ENCODE measurements at places on chromosomes 1 and 21. TPM values are rescaled to one million over a fixed set of nuclear protein-coding genes. Genes with fewer than 3 reads are reported as not detected.

DNA sequence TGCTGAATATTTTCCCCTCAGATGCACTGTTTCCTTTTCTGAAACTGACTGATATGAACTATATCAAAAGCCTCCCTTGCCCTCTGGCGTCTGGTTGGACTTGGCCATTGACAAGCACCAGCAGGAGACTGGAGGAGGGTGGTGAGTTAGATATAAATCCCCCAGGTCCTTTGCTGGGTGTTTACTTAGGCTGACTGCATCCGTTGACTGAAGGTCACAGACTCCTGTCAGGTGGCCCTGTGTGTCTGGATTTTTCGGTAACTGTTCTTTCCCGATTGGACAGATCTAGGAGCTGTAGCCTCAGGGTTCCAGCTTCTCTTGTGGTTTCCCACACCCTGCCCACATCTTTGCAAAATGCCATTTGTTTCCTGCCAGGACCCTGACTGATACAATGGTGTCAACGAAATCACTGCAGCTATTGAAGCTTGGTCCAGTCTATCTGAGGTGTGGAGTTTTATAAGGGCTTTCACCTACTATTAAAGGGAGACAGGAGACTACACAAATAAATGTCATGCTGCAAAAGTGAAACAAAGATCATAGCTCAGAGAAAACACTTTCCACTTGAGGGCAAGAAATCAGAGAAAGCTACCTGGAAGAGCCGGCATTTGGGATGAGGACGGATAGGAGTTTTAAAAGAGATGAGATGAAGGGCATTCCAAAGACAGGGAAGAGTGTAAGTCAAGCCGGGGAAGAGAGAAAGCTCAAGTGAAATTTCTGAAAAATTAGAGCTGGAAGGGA lies 1.5 kb upstream of the MAGI3 start:
- DNase-seq: peak; percentile 45

- no peak for DNase-seq
Observed at GRCh38 chr1:64878931-64879611, 87.3 kb downstream of the JAK1 start.

DNA sequence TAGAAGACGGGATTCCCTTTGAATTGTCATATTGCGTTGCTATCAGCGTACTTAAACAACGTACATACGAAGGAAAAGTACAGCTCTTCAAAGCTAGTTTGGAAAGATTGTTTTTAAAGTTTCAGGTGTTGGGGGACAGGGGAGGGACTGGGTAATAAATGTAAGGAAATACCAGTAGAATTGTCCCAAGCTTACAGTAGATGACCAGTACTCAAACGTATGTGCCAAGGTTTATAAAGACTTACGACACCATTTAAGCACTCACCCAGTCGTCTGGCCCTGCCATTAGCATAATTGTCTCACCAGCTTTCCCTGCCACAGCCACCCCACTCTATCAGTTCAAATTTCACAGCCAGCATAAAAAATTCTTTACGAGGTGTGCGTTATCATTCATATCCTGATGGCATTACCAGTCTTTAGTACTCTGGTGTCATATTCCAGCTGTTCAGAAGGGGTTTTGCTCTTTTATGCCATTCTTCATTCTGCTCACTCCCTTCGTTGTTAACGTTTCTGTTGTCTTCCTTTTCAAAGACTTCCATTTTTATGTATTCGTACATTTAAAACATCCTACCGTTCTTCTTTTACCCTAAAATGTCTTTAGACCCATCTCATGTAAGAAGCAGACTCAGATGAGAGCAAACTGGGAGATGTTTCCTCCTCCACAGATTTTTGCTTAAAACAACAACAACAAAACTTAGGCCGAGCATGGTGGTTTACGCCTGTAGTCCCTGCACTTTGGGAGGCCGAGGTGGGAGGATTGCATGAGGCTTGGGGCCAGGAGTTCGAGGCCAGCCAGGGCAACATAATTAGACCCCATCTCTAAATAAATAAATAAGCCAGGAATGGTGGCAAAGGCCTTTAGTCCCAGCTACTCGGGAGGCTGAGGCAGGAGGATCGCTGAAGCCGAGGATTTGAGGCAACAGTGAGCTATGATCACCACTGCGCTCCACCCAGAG lies 1.0 kb upstream of the HP1BP3 start:
- DNase-seq: no peak

TNFSF4 gene
- total RNA-seq: 0.52 TPM

DNA sequence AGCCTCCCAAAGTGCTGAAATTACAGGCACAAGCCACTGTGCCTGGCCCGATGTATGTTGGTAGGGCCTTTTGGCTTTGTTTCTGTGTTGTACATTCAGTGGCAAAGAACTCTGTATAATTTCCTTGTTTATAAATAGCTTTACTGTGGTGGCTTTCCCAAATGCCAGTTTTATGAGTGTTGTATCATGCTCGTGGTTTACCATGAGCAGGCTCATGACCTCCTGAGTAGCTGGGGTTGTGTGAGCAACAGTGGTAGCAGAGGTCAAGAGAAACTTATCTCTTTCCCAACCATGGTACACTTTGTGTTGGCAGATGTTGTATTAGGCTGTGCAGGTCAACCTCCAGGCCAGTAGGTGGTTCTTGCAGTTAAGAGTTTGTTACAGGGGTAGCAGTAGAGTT lies 420.4 kb upstream of the BEND5 start:
- no peak for DNase-seq

SNX7 gene
- total RNA-seq: 25.0 TPM

DNA sequence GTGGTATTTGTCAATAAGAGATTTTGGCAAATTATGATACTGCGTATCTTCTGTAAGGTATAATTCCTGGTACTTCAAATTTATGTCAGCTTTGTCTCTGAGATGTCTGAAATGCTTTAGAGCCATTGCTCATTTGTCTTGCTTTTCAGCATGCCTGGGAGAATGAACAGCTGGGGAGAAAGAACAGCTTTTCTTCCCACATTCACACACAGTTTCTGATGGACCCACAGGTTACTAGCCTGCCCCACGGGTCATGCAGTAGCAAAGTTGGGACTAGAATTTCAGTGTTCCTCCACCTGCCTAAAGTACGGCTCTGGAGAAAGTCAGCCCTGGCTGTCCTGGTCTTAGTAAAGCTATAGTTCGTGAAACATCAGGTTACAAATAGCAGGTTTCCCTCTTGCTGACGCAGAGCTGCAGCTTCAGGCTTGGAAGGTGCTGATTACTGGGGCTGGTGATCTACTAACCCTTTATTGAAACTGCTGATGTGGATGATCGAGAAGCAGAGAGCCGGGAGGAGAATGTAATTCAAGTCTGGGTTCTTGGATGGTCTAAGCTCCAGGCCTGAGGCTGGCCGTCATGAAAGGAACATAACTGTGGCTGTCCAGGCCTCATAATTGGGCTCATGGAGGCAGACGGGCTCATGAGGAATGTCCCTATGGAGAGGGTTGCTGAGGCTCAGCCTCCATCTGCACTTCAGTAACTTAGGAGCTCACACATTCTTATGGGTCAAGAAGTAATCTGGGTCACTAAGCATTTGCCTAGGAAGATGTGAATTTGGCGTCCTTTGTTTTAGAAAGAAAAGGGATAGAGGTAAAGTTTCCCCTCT lies 12.4 kb downstream of the GALNT2 start:
- no peak for DNase-seq

GRCh38 chr1:56874689-56875088 lies 20.1 kb downstream of the C8A start:
- no peak for DNase-seq

GRCh38 chr1:177848577-177848976 lies 121.3 kb downstream of the SEC16B start:
- no peak for DNase-seq

NBPF6 gene
- total RNA-seq: not detected

DNA sequence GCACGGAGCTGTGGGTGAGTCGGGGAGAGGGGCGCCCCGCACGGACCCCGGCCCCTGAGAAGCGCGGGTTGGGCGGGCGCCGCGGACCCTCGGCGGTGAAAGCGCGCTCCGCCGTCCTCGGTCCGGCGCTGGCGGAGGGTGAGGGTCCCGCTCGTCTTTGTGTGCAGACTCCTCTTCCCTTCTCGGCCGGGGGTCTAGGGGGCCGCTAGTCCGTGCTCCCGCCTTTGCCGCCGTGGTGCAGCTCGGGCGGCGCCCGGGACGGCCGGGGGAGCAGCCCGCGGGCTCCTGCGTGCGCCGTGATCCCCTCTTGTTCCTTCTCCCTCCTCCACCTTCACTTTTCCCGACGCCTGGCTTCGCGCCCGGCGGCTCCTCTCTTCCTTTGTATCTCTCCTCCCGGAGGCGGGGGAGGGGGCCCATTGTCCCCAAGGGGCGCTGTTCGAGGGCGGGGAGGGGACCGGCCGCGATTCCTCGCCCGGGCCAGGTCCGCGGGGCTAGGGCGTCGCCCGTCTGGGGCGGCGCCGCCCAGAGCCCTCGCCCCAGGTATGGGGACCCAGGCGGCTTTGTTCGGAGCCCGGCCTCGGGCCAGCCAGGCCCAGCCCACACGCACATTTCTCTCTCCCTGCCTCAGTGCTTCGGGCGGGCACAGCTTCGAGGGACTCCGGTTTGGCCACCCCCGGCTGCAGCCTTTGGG lies 519 bp downstream of the FNBP1L start:
- no peak for DNase-seq

SH3D21 gene
- 9.5 TPM for total RNA-seq

DNA sequence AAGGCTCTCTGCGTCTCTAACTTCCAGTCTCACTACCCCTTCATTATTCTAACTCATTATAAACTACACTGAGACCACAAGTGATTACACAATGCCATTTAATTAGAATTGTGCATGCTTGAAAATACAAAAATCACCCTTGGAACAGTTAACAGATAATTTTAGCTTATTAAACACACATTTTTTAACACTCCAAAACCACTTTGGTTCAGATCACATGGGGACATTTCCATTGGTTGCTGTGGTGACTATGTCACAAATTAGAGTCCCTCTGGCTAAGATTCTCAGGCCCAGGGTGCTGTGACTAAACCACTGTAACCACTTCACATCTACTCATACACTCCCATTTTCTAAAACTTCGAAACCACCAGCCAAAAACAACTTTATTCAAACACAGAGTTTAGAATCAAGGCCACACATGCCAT lies 43.0 kb downstream of the JAK1 start:
- DNase-seq: no peak

GRCh38 chr1:201021630-201022492 lies 1.7 kb downstream of the KIF21B start:
- DNase-seq: no peak

DNA sequence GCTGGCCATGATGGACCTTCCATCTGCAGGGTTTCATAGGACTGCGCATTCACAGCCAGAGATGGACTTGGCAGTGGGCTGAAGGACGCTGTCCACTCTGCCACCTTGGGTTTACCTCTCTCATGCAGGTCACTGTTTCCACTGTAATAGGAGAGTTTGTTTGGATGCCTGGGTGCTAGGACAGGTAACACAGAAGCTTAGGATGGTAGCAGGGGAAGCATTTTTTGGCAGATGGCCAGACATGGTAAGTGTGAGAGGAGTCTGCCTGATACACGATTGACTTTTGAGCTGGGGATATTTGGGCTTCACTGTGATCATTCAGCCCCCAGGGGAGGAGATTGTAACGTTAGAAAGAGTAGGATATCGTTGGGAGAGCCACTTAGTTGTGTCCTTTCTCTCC lies 11.8 kb downstream of the PSEN2 start:
- DNase-seq: no peak

KCNJ9 gene
- not detected for total RNA-seq

HES5 gene
- 0.57 TPM for total RNA-seq

GRCh38 chr1:68093737-68094136 lies 43.3 kb upstream of the DIRAS3 start:
- no peak for DNase-seq

GRCh38 chr1:213998785-213999184 lies 11.0 kb downstream of the PROX1 start:
- no peak for DNase-seq

HSD3B2 gene
- total RNA-seq: not detected

GPR37L1 gene
- 0.10 TPM for total RNA-seq

FOXO6 gene
- total RNA-seq: 8.6 TPM

GRCh38 chr1:198232378-198232777 lies 75.6 kb downstream of the NEK7 start:
- DNase-seq: no peak

- no peak for DNase-seq
Observed at GRCh38 chr1:178310685-178311105, 186.1 kb downstream of the CLEC20A start.

- no peak for DNase-seq
Observed at GRCh38 chr1:46188295-46189030, 9.8 kb downstream of the POMGNT1 start.

GRCh38 chr1:46244656-46245371 lies 2.7 kb upstream of the RAD54L start:
- no peak for DNase-seq

ANKRD45 gene
- total RNA-seq: 0.47 TPM

FAM72D gene
- 0.49 TPM for total RNA-seq

DNA sequence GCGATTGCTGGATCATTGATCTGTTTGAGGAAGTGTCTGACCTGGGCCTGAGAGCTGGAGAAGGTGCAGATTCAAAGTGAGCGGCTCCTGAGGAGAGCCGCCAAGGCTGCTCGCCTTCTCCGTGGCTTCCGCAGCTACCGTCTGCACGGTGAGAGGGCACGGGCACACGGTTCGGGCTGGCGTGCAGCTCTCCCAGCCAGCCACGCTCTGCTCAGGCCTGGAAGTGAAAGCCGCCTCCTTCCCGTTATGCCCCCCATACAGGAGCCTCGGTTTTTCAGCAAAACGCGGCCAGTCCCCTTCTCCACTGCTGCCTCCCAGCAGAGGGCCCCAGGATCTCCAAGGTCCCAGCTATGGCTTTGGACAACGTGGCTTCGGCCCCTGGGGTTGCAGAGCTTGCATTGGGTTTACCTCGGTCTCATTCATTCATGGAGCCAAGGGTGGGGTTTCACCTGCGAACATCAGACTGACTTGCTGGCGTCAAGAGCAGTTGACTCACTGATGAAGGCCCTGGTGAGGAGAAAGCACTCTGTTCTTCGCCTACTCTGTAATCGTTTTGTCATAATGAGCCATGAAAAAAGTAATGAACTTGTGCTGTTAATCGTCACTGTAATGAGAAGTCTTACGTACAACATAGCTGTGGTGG lies 24.4 kb upstream of the PDXK start:
- no peak for DNase-seq

- DNase-seq: no peak
Observed at GRCh38 chr1:200161801-200162200, 134.3 kb downstream of the NR5A2 start.

ELAPOR1 gene
- total RNA-seq: 0.75 TPM

CD2 gene
- total RNA-seq: 7.1 TPM

GRCh38 chr1:202624781-202625108 lies 85.5 kb downstream of the SYT2 start:
- no peak for DNase-seq
